ENCODE measurements at places on chromosomes 13 and 19.
A peak's percentile ranks its signal among the peaks of the same experiment; 100 is the strongest.

DNA sequence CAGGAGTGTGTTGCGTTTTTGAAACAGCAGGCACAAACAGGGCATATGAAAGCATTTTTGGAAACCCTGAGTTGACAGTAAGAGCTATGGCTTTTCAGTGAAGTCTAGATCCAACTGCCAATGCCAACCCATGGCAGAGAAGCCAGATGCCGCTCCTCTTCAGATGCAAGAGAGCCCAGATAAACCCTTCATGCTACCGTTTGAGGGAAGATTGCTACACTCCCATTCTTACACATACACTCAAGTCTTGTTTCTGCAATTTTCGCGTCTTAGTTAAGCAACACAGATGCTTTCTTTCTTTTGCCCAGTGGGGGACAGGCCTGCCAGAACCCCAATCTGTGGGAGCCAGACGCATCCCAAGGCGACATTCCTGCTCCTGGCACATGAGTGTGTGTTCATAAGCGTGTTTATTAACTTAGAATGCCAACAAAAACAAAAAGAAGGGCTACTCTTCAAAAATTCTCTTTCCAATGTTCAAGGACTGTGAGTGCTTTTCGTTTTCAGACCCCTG, 10.4 kb downstream of the BORCS8 start:
- no peak for DNase-seq

GRCh38 chr13:38784036-38784880, 97.4 kb downstream of the FREM2 start:
- no peak for DNase-seq

- DNase-seq = no peak
Observed at GRCh38 chr13:85638265-85638664, 161.0 kb downstream of the SLITRK6 start.

- no peak for DNase-seq
Observed at GRCh38 chr19:19537075-19538048, 703 bp upstream of the CILP2 start.

DNA sequence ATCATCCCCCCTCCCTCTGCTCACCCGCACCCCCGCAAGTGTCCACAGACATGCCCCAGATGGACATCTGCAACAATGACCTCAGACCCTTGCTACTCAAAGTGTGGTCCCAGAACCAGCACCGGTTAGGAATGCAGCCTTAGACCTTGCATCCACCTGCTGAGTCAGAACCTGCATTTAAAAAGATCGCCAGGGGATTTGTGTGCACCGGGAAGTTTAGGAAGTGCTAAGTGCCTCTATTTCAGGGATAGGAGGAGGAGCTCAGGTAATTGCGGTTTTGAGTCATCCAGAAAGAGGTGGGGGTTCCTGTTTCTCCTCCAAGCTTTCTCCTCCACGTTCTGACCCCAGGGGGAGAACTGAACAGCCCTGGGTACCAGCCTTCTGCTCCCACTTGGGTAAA, 46.2 kb downstream of the CACNA1A start:
- DNase-seq = no peak

DNA sequence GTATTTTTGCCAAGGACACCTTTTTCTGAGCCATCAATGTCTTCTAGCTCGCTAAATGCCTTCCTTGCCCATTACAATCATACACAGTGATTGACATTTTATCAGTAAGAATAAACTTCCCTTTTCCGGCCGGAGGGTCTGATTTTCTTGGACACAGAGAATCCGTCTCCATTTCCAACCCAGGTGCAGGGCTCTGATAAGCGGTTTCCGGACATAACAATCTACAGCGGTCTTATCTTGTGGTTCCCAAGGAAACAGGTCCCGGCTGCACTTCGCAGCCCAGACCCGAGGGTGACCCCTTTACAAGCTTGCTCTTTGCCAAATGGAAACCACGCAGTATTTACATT, 5.1 kb upstream of the ZNF77 start:
- no peak for DNase-seq

GRCh38 chr13:106958621-106959048, 390.7 kb upstream of the ARGLU1 start:
- no peak for DNase-seq

DNA sequence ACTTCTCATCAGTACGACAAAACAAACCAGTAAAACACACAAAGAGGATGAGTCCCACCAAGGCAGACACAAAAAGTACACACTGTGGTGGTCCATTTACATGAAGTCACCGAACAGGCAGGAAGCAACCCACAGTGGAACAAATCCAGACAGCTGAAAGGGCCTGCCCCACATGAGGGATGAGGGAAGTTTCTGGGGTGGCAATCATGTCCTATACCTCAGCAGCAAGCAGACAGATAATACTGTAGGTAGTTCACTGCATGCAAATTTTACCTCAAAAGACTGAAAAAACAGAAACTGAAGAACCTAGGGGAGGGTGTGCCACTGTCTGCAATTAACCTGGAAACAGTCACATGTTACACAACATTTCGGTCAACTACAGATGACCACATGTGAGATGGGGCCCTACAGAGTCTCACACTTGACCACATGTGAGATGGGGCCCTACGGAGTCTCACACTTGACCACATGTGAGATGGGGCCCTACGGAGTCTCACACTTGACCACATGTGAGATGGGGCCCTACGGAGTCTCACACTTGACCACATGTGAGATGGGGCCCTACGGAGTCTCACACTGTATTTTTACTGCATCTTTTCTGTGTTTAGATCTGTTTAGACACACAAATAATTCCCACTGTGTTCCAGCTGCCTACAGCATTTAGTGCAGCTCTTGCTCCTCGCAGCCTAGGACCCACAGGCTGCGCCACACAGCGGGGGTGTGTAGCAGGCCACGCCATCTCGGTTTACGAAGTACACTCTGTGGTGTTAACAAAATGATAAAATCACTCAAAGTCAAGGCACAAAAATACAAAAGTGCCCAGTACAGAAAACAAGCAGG, 22.2 kb downstream of the PCID2 start:
- DNase-seq = no peak

DNA sequence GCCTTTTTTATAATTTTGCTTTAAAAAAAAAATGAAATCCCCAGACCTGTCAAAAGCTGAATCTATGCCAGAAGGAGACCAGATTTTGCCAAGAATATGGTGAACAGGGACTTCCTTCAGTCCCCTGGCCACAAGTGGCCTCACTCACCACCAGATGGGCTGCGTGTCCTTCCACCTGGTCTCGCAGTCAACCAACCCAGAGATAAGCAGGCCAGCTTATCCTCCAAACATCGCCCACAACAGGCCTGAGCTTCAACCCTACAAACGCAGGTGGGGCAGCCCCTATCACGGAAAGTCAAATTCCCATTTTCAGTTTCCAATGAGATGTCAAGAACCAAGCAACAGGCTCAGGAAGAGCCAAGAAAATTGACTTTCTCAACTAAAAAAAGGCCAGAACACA, 30.5 kb downstream of the STK24 start:
- DNase-seq = no peak

GRCh38 chr13:51035978-51036377, 75.1 kb downstream of the C13orf42 start:
- no peak for DNase-seq

DNA sequence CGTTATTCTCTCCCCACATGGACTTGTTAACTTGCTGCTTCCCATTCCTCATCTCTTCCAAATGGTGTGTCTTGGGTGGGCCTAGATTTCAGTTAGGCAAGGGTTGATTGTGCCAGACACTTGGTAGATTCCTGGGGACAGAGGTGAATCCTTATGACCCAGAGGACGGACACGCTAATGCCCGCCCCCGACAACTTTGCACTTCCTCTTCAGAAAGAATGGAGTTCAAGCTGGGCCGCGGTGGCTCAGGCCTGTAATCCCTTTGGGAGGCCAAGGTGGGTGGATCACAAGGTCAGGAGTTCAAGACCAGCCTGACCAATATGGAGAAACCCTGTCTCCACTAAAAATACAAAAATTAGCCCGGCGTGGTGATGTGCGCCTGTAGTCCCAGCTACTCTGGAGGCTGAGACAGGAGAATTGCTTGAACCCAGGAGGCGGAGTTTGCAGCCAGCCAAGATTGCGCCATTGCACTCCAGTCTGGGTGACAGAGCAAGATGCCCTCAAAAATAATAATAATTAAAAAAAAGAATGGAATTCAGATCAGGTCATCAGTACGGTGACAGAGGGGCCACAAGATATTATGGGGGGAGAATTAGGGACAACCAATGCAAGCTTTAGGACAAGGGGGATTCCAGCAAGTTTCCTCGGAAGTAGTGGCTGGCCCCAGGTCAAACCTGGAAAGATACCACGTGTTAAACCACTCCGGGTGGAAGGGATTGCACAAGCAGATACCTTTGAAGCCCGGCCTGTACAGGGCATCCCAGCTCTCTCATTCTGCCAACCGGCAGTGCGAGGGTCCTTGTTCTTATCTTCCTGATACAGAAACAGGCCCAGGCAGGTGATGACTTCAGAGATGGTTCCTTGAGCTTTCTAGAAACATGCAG, 2.7 kb downstream of the MYO9B start:
- DNase-seq = peak; percentile 69

GRCh38 chr13:46206143-46206542, 5.6 kb upstream of the LRRC63 start:
- no peak for DNase-seq

DNA sequence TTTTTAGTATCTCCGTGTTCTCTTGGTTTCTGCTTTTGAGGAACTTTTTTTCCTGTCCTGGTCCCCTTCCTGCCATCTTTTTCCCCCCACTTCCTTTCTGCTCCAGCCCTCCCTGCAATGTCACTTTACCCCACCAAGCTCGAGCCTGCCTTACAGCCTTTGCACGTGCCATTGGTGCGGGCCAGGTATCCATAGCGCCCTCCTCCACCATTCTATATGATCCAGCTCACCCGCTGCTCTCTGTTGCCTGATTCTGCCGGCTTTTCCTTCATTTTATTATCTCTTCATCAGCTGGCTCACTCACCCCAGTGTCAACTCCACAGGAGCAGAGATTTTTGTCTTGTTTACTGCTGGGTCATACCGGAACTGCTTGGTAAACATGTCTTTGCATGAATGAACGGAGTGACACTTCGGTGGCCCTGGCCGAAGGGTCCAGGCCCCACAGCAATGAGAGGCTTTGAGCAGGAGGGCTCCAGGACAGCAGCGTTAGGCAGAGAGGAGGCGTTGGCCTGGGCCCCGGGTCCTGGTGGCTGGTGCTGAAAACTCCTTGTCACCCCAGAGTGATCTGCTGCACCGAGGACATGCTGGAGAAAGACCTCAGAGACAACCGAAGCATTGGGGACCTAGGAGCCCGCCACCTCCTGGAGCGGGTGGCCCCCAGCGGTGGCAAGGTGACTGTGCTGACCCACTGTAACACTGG, 1.2 kb downstream of the MRI1 start:
- no peak for DNase-seq

DNA sequence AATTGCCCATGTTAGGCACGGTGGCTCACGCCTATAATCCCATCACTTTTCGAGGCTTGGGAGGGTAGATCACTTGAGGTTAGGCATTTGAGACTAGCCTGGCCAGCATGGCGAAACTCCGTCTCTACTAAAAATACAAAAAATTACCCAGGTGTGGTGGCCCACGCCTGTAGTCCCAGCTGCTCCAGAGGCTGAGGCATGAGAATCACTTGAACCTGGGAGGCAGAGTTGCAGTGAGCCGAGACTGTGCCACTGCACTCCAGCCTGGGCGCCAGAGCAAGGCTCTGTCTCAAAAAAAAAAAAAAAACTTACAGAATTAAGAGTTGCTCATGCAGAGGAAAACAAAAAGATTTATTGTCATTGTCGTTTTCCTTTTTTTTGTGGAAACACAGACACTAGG, 3.4 kb upstream of the PSMC4 start:
- DNase-seq = no peak

- DNase-seq = no peak
Observed at GRCh38 chr13:21006141-21007005, 55.0 kb downstream of the LATS2 start.

- peak; percentile 93 for DNase-seq
Observed at GRCh38 chr13:48303359-48304142, at the start of gene RB1. Gene RB1, plus strand, starts transcription at chr13:48303751. Its CDS starts 162 bp downstream, at chr13:48303913.

- no peak for DNase-seq
Observed at GRCh38 chr13:40464337-40465014, 202.0 kb downstream of the FOXO1 start.

DNA sequence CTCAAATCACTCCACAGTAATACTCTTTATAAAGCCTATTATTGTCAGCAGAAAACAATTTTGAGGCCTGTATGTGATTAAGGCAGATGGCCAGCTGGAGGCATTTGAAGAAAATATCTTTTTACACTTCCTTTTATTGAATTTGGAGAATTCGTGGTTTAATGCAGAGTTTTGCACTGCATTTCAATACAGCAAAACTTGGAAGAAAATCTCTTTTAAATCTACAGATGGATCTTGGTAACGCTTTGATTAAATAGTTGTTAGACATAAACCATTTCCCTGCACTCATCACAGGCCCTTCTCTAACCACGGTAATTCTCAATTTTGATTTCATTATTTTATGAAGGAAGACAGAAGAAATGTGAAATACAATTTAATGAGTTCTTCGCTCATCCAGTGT, 185.7 kb downstream of the RFC3 start:
- DNase-seq = no peak

GRCh38 chr19:4692251-4693077, 22.3 kb upstream of the MYDGF start:
- DNase-seq = no peak

- no peak for DNase-seq
Observed at GRCh38 chr13:98428256-98428966, 148.5 kb downstream of the STK24 start.

DNA sequence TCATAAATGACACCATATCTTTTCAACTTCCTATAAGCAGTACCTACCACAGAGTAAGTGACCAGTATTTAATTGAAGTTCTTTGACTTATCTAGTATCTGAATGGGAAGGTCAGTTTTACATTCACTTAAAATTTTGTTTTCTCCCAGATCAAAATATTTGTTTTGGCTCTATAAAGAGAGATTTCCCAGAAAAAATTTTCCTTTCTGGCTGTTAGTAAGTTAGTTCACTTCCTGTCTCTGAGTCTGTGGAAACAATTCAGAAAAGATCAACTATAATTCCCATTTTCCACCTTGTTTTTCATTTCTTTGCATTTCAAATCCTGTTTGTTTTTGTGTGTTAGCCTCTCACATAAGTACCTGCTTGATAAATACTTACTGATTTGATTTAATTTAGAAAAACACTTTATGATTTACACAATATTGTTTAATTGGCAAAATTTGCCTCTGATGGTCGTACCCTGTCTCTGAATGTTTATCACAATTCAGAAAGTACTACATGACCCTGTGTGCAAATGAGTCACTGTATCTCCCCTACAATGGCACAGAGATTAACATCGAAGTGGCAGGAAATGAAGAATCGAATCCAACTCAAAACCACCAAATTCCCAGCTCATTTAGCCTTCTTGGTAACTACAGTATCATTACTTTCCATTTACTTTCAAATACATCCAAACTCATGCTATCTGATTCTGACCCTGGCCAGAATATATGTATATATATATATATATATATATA, 15.4 kb upstream of the MED4 start:
- no peak for DNase-seq

All from left lobe of liver (tissue), 2 donors.